ENCODE measurements at places on chromosomes 7 and 10.
A peak's percentile ranks its signal among the peaks of the same experiment; 100 is the strongest.

- DNase-seq: no peak
These were observed 287.7 kb downstream of the NRG3 start for GRCh38 chr10:82162549-82163195.

GRCh38 chr10:88408096-88408495, 175.0 kb downstream of the RNLS start:
- no peak for DNase-seq

DNA sequence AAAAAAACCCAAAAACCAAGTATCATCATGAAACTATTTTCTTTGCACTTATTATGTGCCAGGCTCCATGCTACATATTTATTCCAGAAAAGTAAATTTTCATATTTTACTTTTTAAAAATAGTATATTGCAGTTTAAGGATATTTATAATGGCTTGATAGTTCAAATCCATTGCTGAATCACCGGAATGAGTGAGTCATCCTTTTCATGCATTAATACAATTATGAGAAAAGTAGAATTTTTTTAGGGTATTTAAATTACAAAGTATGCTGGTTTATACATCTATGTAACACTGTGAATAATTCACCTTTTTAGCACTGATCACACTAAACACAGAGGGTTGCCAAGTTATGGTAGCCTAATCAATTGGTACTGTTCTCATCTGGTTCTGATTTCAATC, 54.3 kb downstream of the SLC16A9 start:
- no peak for DNase-seq

GRCh38 chr7:34756691-34757090, 98.7 kb downstream of the NPSR1 start:
- no peak for DNase-seq

DNA sequence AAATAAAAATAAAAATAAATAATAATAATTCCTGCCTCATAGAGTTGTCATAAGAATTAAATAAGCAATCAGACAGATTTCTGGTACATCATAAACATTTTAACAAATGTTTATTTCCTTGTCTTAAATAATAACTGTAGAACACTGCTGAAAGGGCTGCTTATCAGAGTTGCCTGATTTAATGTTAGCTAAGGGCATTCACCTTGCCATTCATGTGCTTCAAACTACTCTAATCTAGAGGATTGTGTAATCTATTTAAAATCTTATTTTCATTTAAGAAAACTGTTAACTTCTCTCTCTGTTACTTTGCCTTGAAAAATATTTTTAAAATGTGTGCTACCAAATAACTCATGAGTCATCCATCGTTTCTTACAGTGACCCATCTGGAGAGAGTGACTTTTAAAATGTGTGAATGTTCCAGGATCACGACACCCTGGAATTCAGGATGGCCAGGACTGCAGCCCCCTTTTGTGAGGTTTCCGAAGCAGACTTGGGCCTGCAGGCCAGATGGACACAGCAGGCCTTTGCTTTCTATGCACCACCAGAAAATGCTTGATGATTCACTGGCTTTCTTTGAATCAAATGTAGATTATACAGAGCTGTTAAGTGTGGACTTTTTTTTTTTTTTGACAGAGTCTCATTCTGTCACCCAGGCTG, 109.1 kb upstream of the TNS3 start:
- DNase-seq: no peak

DNA sequence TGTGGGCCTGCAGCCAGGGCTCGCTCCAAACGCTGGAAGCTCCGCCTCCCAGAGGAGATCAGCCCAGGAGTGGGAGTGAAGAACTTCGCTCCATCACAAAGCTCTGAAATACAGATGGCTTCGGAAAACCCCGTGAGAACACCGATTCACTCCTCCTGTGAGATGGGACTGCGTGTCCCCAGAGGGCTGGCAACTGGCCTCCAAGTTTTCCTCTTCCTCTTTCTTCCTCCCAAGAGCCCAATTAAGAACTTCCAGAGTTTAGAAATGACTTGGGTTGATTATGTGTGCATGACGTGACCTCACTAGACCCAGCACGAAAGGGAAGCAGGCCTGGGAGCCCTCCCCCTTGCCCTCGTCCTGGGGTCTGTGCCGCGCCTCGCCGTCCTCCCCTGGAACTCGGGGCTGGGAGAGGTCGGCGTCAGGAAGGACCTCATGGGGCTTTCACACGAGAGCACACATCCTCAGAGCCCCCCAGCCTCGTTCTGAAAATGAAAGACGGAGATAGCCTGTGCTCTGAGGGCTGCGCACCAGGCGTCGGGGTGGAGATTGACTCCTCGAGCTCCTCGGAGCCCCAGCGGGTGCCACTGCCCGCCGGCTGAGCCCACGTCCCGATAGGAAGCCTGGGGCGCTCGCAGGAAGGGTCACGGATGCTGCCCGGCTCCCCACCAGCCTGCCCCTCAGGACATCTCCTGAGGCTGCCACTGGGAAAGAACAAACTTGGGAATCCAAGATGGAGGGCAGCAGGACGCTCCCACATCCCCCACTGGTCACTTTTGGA, 37.8 kb downstream of the PTPRN2 start:
- no peak for DNase-seq

- DNase-seq: no peak
These were observed 26.2 kb upstream of the ZNF467 start for GRCh38 chr7:149799397-149800168.

- no peak for DNase-seq
These were observed 70.6 kb upstream of the ZNF746 start for GRCh38 chr7:149568218-149568617.

DNA sequence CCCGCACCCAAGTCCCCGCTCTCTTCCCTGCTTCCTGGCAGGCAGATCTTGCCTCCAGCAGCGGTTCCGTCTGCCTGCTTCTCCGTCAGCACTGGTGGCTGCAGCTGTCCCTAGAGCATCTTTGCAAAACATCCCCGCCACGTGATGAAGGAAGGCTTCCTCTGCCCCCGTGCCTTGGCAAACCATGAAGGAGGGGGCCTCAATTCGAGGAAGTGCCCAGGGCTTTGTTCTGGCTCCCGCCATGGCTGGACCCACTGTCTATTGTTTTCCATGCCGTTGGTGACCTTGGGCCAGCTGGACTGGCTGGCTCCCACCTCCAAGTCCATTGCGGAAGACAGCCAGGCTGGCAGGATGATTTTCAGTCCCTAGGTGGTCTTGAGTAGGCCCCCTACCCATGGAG, 13.2 kb upstream of the AQP1 start:
- DNase-seq: no peak

- no peak for DNase-seq
These were observed 17.8 kb downstream of the CRTAC1 start for GRCh38 chr10:98012644-98013043.

DNA sequence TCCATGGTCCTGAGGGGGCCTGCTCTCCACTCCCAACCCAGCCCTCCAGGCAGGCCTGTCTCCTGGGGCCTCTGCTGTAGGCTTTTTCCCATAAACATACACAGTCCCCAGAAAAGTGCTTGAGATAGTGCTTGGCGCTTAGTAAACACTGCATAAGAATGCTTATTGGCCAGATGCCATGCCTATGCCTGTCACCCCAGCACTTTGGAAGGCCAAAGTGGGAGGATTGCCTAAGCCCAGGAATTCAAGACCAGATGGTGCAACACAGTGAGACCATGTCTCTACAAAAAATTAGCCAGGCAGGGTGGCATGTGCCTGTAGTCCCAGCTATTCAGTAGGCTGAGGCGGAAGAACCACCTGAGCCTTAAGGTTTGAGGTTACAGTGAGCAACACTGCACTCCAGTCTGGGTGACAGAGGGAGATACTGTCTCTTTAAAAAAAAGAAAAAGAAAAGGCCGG, 24.6 kb upstream of the ASL start:
- no peak for DNase-seq

- no peak for DNase-seq
These were observed 25.2 kb downstream of the GRID1 start for GRCh38 chr10:86341361-86341811.

DNA sequence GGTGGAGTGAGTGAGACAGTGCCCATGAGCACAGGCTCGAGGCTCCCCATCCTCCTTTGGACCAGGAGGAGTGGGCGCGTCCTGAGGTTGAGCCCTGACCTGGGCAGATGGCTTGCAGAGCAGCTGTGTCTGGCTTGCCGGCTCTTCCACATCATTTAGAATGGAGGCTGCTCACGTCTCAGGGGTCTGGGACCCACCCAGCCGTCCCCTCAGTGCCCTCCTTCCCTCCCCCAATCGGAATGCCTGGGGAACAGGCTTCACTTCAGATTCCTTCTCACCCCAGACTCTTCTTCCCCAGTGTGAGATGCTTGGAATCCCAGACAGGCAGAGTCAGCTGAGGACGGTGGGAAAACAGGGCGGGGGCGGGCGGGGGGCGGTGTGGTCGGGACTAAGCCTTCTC, 968.6 kb upstream of the ZNF722 start:
- no peak for DNase-seq

GRCh38 chr10:35903021-35903420, 260.9 kb upstream of the FZD8 start:
- DNase-seq: no peak

GRCh38 chr7:84780158-84781124, 406.4 kb downstream of the SEMA3D start:
- no peak for DNase-seq

DNA sequence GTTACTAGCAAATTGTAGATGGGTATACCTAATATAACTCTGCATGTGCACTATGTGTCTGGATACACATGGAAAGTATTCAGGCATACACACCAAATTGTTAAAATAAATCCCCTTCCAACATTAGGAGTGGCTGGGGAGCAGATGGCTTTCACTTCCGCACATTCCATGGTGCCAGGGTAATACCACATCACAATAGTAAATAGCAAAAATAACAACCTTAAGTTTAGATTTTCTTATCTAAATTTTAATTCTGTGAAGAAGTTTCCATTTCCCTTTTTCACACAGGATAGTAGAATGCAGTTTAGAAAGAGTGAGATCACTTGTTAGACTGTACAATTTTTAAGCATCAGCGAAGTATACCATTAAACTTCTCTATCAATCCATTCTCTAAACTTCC, 5.8 kb upstream of the ALOX5 start:
- DNase-seq: no peak

DNA sequence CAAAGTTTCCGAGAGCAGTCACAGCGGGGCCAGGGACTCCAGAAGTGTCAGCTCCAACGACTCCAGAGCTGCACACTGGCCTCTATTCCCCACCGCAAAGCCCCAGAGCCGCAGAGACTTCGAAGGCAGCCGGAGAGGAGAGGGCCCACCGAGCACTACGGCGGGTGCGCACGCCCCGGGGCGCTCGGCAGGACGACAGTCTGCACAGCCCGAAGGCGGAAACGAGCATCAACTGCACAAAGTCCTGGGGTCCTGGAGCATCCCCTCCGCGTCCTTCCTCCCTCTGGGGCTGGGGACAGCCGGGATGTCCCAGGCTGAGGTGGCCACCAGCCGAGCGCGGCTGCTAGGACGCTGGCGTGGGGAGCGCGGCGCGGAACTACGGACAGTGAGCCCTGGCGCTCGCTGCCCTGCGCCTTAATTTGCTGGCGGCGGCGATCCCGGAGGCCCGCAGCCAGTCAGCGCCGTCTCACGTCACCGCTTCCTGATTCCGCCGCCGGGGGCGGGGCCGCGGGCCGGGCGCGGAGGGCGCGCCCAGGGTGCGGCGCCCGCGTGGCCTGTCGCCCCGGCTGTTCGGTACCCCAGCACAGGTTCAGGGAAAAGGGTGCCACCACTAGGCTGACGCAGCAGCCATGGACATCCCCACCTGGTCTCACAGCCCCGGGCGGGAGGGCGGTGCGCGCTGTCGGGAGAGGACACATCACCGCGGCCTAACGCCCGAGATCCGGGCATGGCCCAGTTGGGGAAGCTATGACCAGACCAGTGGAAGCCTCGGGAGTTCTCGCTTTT, at the start of gene TBX20:
Gene TBX20 (minus strand): TSS at position 391 of the 786 bp plus-strand sequence. CDS start 480 bp downstream, outside the sequence.
- peak; percentile 42 for DNase-seq

- no peak for DNase-seq
These were observed 64.5 kb upstream of the MRLN start for GRCh38 chr10:59817773-59818172.

DNA sequence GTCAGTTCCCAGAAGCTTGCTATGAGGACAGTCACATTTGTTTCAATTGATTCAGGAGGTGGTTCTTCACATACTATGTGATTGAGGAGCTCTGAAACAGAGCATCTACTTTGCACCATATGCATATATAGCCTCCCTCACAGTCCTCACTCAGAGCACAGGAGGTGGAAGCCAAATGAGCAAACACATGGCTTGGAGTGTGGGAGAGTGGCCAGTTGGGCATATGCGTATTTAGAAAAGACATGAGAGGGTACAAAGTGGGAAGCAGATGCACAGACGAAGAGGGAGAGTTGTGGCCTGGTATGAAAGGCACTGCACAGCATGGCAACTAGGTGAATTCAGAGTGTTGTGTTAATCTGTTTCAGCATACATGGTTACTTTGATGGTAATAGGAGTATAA, 165.6 kb downstream of the COL28A1 start:
- no peak for DNase-seq

DNA sequence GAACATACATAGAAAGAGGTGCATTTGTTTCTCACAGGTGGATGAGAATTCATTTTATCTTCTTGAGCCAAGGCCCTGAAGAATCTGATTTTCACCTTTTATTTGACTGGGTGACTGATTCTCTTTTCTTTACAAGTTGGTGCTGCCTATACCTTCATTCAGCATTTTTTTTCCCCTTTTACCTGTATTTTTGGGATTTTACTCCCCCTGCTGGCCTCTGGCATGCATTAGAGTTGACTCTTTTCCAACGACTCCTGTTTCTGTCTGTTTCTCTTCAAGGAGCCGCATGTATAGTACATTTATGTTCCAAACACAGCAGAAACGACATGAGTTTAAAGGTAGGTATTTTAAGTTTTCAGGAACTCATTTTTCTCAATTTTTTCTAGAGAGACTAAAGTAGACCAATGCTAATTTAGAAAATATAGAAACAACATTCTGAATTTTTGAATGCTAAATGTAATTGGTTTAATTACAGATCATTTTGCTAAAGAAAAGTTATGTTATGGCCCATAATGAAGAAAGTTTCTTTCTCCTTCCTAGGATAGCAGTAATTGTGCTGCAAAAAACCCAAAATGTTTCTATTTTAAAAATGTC, 149.8 kb upstream of the HDAC9 start:
- DNase-seq: no peak

DNA sequence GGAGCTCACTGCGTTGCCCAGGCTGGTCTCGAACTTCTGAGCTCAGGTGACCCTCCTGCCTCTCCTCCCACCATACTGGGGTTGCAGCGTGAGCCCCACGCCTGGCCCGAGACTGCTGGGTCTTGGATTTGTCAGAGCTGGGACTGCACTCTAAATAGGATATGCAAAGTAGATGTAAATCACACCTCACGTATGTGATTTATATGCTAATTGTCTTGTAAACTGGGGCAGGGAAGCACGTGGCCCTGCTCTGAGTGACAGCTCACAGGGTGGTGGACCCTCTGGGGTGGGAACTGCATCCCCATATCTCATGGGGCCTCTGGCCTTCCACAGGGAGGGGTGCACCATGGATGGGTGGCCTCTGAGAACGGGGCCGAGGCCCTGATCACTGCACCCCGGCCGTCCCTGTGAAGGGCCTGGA, 34.1 kb downstream of the GET4 start:
- DNase-seq: no peak

GRCh38 chr7:8064828-8065227, 96.2 kb downstream of the GLCCI1 start:
- DNase-seq: no peak

- no peak for DNase-seq
These were observed 108.7 kb downstream of the TBXAS1 start for GRCh38 chr7:139937715-139938114.

- no peak for DNase-seq
These were observed 75.8 kb downstream of the MPLKIP start for GRCh38 chr7:40058636-40059035.
